ENCODE measurements at places on chromosomes 1 and 21.

DNA sequence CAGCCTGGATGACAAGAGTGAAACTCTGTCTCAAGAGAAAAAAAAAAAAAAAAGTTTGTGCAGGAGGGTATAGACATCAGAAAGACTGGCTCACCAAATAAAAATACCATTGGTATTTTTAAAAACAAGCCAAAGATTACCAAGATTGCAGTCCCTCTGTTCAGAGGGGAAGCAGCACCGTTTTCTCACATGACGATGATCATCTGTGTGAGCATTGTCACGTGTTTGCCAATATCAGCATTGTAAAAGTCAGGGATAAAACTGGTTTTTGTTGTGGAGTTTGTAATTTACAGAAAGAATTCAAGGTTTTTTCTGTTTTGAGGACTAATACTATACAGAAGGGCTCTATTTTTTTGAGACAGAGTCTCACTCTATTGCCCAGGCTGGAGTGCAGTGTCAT lies 26.5 kb downstream of the ZNF362 start:
- DNase-seq, result no peak

DNA sequence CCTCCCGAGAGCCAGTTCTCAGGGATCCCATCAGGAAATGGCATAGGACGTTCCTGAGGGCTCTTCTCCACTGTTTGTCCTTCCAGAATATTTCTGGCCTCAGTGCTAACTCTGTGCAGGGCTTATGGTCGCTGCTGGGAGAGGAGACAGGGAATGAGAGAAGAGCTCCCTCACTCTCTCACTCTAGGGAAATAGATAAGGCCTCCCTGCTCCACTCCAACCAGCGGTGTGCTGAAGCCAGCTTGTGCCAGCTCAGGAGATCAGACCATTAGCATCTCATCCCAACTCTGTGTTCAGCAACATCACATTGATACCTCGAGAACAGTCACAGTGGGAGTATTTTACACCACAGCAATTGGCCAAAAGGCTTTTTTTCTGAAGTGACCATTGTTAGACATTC lies 49.2 kb upstream of the ZC3H12A start:
- DNase-seq, result no peak

GRCh38 chr1:208221291-208221622 lies 22.9 kb downstream of the PLXNA2 start:
- DNase-seq, result no peak

DNA sequence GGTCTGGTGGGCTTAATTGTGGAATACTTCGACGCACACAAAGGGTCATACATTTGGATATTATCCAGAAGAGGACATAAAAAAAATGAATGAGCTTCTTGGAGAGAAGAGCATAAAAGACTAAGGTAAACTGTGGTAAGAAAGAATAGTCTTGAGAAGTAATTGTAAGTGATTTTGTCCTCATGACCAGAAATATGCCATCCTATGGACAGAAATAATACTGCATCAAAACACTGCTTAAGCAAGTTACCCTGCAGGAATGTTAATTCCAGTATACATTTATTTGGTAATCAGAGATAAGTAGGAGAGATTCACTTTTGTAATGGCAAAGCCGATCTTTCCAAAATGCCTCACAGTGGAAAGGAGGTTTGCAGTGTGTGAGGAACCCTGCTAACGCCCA lies 111.9 kb downstream of the NRIP1 start:
- no peak for DNase-seq

DNA sequence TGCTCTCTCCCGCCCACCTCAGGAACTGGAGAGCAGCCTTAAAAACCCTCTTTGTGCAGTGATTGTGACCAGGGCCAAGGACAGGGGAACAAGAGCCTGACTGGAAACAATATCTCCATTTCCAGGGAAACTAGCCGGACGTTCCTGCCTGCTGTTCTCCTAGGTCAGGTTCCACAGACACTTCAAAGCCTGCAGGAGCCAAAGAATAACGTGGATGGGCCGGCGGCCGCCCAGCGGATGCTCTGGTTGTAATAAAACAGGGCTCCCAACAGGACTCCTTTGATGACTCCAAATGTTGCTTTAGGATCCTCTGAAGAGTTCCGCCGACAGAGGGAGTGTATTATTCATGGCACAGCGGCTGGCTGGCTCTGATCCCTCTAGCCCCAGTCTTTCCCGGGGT lies 162.2 kb downstream of the PLXNA2 start:
- DNase-seq, result no peak

DNA sequence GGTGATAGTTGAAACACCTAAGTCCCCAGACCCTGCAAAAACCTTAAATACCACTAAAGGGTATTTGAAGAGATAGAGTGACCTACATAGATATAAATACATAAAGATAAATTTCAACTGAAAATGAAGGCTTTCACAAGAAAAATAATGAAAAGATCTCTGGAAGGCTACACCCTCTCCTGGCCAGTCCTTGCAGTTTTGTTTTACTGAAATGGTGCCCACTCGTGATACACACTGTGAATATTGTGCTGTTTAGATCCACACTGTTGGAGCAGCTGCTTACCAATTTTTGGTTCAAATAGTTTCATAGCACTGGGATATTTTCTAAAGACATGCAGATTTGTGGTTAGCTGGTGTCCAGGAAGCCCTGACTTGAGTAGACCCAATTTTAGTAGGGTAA lies 31.5 kb upstream of the RNF187 start:
- no peak for DNase-seq

- DNase-seq, result no peak
Observed at GRCh38 chr1:64581135-64581842, 111.4 kb downstream of the CACHD1 start.

DNA sequence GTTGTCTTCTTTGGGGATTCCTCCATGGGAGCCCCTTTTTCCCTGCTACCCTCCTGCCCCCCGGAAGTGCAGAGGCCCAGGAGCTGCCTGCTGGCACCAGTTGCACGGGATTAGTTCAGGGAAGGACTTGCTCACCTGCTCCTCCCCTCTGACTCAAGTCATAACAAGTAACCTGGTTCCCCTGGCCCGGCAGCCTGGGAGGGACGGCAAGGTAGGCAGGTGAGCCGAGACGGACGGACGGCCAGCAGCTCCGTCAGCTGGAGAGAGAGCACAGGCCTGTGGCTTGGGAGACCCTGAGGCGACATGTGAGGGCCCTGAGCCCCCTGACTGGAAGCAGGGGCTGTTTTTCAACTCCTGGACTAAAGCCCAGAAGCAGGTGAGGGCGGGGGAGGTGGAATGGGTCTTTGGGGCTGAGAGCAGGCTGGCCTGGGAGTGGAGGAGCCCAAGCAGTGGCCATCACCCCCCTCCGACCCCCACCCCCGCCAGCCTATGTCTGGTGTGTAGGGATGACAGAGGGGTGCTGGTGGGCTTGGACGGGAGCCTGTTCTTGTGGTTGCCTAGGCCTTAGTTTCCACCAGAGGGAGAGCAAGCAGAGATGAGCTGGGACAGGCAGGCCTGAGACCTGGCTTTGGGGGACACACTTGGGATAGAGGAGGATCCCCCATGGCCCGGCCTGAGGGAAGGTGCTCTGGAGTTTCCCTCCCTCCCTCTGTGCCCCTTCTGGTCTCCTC lies at the start of gene INAVA:
INAVA (plus strand) TSS at position 189 of the 731 bp plus-strand sequence. CDS start 3,501 bp downstream, outside the sequence.
- DNase-seq, result no peak

DNA sequence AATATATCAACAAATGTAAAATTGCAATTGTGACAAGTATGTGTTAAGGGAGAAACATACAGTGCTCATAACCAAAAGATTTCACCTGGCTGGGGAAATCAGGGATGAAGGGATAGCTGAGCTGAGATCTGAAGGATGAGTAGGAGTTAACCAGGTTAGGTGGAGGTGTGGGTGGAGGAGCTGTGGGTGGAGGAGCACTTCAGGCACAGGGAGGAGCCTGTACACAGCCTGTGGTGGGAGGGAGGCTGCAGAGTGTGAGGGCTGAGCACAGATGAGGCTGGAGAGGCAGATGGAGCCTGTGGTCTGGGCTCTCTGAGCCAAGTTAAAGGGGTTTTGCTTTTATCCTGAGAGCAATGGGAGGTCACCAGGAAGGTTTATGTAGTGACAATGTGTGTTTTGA lies 111.9 kb downstream of the XCL2 start:
- DNase-seq, result no peak

- no peak for DNase-seq
Observed at GRCh38 chr1:108962681-108963051, 618 bp downstream of the CLCC1 start.

DNA sequence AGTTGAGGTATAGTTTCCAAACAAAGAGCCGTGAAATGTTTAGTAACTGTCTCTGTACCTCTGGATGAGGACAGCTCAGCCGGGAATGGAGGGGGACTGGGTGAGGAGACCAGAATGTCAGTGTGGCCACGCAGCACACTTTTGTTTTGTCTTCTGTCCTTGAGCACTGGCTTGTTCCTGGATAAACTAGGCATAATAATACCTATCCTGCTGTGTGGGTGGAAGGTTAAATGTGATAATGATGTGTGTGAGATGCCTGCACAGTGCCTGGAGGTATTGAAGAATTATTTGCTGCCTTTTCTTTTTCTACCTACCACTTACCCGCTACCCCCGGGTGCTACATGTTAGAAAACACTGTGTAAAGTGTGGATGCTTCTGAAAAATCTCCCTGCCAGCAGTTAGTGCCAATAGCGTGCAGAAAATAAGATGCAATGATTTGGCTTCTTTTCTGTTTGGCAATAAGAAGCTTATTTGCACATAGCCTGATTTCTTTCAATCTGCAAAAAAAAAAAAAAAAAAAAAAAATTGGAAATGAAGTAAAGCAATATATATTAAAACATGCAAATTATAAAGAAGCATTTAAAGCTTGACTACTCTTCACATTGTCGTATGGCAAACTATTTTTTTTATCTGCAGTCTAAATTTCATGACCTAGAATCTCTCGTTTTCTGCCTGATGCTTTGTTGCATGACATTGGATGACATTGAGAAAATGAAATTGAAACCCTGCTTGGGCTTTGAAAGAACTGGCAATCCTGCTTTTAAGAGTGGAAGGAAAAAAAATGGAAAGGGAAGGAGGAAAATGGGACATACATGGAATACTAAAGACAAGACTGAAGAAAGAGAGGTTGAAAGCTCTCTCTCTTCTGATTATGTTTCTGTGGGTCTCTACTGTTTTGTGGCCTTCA lies 89.5 kb downstream of the DISC1 start:
- DNase-seq, result no peak

- no peak for DNase-seq
Observed at GRCh38 chr1:164636757-164637156, 77.8 kb downstream of the PBX1 start.

- no peak for DNase-seq
Observed at GRCh38 chr1:16396591-16396990, 29.5 kb downstream of the SZRD1 start.

DNA sequence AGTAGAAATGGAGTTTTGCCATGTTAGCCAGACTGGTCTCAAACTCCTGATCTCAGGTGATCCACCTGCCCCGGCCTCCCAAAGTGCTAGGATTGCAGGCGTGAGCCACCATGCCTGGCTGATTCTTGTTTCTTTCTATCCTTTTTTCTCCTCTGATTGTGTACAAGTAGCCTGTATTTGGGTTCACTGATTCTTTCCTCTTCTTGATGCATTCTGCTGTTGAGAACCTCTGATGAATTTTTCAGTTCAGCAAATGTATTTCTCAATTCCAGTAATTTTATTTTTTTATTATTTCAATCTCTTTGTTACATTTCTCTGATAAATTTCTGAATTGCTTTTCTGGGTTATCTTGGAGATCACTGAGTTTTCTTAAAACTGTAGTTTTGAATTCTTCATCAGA lies 58.8 kb downstream of the AXDND1 start:
- DNase-seq, result no peak

GRCh38 chr1:186311375-186312051 lies 63.5 kb downstream of the TPR start:
- no peak for DNase-seq

DNA sequence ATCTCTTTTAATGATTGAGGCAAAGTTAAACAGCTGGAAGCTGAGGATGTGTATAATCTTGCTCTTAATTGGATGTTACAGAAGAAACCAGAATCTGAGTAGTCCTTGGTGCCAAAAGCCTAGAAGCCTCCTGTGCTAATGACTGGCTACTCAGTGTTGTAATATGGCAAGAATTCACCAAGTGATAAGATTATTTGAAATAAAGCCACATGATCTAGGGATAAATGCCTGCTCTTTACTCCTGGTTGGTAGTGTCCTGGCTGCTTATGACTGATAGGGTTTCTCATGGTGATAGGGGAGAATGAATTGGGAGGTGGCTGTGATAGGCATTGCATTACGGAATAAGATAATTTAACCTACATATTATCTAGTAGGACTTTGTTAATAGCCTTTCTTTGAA lies 13.6 kb upstream of the MAB21L3 start:
- DNase-seq, result no peak

GRCh38 chr1:168234846-168235547 lies 9.2 kb downstream of the SFT2D2 start:
- no peak for DNase-seq

DNA sequence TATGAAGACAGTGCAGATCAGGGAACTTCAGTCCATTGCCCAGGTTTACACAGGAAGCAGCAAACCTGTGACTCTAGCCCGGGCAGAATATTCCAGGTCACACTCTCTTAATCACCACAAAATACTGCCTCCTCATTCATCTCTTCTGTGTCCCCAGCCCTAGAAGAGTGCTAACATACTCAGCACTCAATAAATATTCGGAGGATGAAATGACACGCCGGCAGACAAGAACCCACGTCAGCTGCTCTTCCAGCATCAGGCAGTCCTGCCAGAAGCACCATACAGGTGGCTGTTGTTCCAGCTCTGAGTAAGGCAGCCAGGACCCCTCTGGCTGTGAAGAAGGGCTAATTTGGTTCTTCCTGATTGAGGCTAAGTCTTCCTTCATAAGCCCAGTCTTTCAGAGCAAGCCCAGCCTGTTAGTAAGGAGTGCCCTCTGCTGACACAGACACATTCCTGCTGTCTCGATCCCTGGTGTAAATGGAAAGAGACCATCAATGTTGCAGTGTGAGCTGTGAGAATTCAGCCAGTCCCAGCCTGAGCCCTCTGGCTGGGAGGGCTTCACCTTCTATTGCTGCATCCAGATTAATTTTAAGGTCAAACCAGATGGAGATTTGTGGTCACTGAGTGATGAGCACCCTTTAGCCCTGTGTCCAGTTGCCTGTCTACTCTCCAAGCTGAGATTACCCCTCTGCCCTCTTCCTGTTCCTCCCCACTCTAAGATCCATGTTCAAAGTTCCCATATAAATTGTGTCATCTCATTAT lies 45.0 kb upstream of the KIRREL1 start:
- no peak for DNase-seq

Data from activated naive CD4-positive, alpha-beta T cell (primary cell).